Activated CD8-positive, alpha-beta memory T cell treated with anti-CD3 and anti-CD28 coated beads, Interleukin-2, amount 10 ng/mL, durations not matched to agents 7 days and 5 days (primary cell): ENCODE measurements at places on chromosomes 3 and 15. TPM values are rescaled to one million over a fixed set of nuclear protein-coding genes. Genes with fewer than 3 reads are reported as not detected.

The HTR3E gene
- total RNA-seq, result not detected

The NAALADL2 gene
- not detected for total RNA-seq

- H3K27ac ChIP-seq, result no peak overlapping the region
- no peak for DNase-seq
- H3K4me1 ChIP-seq, result no peaks in the 10 kb centered on the region
- no peaks in the 10 kb centered on the region for H3K36me3 ChIP-seq
- H3K4me3 ChIP-seq, result no peak overlapping the region
Observed at GRCh38 chr3:192082730-192083660, 622.0 kb downstream of the PYDC2 start.

The SNTN gene
- not detected for total RNA-seq

The TIGIT gene
- total RNA-seq, result 367 TPM

DNA sequence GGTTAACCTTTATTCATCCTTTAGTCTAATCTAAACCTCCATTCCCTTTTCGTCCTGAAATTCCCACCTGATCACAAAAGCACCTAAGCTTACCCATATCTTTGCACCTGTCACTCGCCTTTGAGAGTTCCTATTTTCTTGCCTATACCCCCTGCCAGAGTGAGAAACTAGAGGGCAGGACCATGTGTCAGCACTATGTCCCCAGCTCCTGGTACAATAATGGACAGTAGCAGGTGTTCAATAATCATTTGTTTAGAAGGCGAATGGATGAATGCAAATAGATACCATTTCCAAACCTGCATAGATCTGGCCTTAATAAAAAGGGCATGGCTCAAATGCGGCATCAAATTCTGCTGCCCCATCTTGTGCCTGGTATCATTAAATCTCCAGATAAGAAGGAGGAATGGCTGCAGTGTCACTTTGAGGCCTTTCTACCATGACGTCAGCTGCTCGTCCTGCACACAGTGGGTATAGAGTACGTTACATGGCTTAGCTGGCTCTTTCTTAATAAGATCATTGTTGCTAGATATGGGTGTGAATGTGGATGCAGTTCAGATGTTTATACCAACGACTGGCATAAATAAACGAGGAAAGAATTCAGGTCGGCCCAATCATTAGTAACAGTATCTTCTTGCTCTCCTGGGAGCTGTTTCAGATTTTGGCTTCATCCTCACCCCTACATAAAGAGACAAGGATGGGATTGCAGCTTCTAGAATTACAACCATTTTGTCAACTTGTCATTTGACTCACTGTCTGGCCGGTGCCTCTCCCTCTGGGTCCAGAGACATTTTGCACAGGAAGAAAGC, 148.7 kb downstream of the RORA start:
- DNase-seq, result no peak
- H3K36me3 ChIP-seq, result no peaks in the 10 kb centered on the region

DNA sequence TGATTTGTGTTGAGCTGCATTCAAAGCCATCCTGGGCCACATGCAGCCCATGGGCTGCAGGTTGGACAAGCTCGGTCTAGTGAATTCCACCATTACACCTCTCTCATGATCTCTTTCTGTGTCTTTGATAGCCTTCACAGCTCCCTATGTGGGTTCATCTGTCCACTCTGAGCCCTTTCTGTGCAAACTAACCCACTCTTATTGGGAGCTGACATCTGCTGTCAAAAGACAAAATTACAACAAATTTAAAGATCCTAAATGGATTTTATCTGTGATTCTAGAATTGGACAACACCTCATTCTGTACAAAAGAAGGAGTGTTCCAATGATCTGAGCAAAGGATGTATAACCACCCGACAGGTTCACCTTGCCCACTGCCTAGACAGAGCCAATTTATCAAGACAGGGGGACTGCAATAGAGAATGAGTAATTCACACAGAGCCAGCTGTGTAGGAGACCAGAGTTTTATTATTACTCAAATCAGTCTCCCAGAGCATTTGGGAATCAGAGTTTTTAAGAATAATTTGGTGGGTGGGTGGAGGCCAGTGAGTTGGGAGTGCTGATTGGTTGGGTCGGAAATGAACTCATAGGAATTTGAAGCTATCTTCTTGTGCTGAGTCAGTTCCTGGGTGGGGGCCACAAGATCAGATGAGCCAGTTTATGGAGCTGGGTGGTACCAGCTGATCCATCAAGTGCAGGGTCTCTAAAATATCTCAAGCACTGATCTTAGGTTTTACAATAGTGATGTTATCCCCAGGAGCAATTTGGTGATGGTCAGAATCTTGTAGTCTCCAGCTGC, 2.6 kb upstream of the XYLB start:
- peaks cover 23% of the 10 kb centered on the region for H3K27me3 ChIP-seq
- DNase-seq, result no peak
- H3K4me1 ChIP-seq, result peaks cover 14% of the 10 kb centered on the region
- H3K4me3 ChIP-seq, result no peak overlapping the region
- H3K27ac ChIP-seq, result no peak overlapping the region

The RAB6B gene
- total RNA-seq, result 1.0 TPM

DNA sequence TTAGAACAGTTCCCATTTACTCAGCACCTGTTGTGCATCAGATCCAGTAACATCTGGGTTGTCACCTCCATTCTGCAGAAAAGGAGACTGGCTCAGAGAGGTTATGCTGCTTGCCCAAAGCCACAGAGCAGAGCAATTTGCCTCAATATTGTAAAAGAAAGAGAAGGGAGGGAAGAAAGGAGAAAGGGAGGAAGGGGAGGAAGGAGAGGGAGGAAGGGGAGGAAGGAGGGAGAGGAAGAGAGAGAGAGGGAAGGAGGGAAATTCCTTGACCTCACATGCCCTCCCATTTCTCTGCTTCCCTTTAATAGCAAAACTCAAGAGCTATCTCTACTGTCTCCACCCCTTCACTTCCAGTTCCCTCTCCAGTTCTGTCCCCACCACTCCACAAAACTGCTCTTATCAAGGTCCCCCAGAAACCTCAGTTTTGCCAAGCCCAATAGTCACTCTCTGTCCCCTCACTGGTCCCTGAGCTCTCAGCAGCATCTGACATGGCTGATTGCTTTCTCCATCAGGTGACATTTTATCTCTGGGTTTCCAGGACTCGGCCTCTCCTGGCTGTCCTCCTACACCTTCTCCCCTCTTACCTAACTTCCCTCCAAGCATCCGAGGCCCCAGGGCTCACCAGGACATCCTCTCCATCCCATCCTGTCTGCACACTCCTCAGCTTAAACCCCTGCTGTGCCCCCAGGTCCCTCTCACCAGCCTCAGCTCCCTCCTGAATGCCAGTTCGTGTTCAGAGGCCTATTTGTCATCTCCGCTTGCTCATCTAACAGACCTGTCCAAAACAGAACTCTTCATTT, 104.7 kb upstream of the LINGO1 start:
- H3K27me3 ChIP-seq, result peaks cover 27% of the 10 kb centered on the region
- no peak overlapping the region for H3K27ac ChIP-seq
- H3K4me1 ChIP-seq, result no peaks in the 10 kb centered on the region

DNA sequence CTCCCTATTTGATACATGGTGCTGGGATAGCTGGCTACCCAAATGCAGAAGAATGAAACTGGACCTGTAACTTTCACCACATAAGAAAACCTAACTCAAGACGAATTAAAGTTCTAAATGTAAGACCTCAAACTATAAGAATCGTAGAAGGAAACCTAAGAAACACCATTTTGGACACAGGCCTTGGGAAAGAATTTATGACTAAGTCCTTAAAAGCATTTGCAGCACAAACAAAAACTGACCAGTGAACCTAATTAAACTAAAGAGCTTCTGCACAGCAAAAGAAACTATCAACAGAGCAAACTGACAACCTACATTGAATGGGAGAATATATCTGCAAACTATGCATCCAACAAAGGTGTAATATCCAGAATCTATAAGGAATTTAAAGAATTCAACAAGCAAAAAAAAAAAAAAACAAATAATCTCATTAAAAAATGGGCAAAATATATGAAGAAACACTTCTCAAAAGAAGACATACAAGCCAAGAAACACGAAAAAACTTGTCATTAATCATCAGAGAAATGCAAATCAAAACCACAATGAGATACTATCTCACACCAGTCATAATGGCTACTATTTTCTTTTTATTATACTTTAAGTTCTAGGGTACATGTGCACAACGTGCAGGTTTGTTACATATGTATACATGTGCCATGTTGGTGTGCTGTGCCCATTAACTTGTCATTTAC, 37.0 kb downstream of the HDGFL3 start:
- no peak for DNase-seq
- H3K4me3 ChIP-seq, result no peak overlapping the region
- peaks cover 11% of the 10 kb centered on the region for H3K4me1 ChIP-seq
- no peak overlapping the region for H3K27ac ChIP-seq
- H3K36me3 ChIP-seq, result peaks cover 32% of the 10 kb centered on the region

GRCh38 chr3:45199837-45200648, 26.0 kb downstream of the TMEM158 start:
- H3K4me1 ChIP-seq, result peaks cover under 1% of the 10 kb centered on the region
- H3K36me3 ChIP-seq, result no peaks in the 10 kb centered on the region
- no peak overlapping the region for H3K27ac ChIP-seq
- no peak overlapping the region for H3K4me3 ChIP-seq
- peaks cover 81% of the 10 kb centered on the region for H3K27me3 ChIP-seq

DNA sequence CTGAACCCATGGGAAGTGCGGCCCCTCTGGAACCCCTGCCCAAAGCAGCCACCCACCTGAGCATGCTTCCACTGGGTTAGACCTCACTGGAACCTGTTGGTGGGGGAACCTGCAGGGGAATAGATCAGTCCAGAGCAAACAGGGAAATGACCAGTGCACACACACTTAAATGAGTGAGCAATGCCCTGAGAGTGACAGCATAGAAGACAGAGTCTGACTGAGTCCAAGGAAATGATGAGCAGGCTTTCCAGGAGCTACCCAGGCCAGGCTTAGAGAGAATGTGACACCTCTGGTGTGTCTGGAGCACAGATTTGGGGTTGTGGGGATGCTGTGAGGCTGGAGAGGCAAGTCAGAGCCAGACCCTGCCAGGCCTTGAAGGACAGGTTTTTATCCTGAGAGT, 28.5 kb downstream of the PLA1A start:
- no peaks in the 10 kb centered on the region for H3K36me3 ChIP-seq
- no peak overlapping the region for H3K4me3 ChIP-seq
- no peak for DNase-seq
- H3K27ac ChIP-seq, result no peak overlapping the region

The PPP1R14D gene
- not detected for total RNA-seq
